ENCODE measurements at places on chromosomes 13 and 19.

DNA sequence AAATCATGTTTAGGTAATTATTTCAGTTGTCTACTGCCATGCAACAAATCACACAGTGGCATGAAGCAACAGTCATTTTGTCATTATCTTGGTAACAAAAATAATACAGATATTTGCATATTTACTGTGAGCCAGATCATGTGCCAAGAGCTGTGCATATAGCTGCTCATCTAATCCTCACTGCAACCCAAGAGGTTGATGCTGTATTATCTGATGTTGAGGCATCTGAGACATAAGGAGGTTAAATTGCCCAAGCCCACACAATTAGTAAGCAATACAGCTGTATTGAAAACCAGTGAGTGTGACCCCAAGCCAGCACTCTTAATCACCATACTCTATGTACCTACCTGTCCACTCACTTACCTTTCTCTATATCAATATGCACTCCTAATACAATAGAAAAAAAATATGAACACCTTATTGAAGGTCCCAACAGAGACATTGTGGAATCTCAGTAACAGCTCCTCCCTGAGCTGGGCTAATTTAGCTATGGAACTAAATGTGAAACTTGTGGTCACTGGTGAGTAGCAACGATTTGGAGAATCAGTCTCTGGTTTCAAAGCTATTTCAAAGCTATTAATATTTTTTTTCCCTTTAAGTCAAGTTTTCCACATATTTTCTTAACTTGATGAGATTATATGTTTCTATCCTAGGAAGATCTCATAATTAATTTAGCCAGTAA is 185.2 kb downstream of the KLF12 start:
- no peaks in the 10 kb centered on the region for H3K36me3 ChIP-seq
- DNase-seq, result no peak
- no peak overlapping the region for H3K4me3 ChIP-seq
- H3K27ac ChIP-seq, result no peak overlapping the region
- H3K27me3 ChIP-seq, result no peaks in the 10 kb centered on the region

DNA sequence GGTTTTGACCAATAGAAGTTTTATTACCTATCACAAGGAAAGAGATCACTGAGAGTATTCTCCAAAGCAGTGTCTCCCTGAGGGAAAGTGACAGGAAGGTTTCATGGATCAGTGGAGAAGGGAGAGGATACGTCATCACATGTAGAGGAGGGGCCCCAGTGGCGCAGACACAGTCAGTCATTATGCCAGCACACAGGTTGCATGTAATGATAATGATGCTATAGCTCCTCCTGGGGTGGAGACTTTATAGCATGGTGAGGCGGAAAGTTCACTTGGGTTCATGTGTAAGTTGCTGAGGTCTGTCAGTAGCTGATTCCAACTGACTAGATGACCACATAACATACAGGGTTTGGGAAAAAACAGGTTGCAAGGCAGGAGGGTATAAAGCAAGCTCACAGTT is 88.8 kb downstream of the FNDC3A start:
- no peaks in the 10 kb centered on the region for H3K36me3 ChIP-seq
- H3K4me3 ChIP-seq, result no peak overlapping the region
- no peaks in the 10 kb centered on the region for H3K4me1 ChIP-seq
- no peak for DNase-seq
- H3K27ac ChIP-seq, result no peak overlapping the region

DNA sequence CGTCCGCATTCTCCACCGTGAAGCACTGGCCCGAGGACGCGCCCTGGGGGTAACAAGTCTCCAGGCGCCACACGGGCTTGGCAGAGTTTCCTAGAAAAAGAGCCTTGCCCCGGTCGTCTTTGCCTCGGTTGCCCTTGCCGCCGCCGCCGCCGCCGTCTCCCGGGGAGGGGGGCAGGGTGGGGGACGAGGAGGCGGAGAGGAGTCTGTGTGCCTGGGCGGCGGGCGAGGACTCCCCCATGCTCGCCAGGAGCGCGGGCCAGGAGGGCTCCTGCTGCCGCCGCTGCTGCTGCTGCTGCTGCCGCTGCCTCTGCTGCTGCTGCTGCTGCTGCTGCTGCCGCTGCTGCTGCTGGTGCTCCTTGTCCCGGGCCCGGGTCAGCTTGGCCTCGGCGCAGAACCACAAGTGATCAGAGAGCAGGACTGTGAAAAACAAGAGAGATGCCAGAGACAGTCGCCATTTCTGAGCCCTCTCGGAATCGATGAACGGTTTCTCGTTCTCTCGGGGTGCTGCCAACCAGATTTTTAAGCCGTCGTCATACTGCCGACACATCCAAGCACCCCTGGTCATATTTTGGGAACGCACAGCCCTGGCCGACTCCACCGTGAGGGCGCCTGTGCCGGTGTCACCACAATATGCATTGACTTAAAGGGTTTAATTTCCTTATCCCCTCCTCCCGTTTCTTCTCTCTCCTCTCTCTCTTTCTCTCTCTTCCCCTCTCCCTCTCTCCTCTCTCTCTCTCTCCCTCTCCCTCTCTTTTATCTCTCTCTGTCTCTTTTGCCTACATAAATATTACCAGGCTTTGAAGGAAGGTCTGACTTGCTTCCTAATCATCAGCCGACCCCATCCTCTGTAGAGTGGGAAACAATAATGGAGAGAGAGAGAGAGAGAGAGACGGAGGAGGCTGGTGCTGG is 349.1 kb downstream of the LIG4 start:
- no peak overlapping the region for H3K27ac ChIP-seq
- peak; percentile 63 for DNase-seq
- H3K4me3 ChIP-seq, result peak overlapping the region; percentile 90
- H3K36me3 ChIP-seq, result no peaks in the 10 kb centered on the region

DNA sequence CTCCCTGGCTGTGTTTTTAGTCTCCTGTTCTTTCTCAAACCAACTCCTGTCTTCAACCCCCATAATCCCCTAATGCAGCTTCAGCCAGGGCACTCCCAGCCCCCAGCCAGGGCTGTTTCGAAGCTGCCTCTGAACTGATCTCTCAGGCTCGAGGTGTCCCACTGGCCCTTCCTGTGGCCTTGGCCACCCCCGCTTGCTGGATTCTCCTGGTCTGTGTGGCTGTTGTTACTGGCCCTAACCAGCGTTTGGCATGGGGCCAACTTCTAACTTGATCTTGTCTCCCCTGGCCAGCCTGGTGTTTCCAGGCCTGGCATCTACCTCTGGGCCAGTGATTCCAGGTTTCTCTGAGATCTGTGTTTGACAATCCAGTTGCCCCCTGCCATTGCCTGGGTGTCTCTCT is 11.0 kb downstream of the XAB2 start:
- H3K4me3 ChIP-seq, result no peak overlapping the region
- H3K4me1 ChIP-seq, result no peaks in the 10 kb centered on the region
- no peaks in the 10 kb centered on the region for H3K27me3 ChIP-seq
- DNase-seq, result no peak

DNA sequence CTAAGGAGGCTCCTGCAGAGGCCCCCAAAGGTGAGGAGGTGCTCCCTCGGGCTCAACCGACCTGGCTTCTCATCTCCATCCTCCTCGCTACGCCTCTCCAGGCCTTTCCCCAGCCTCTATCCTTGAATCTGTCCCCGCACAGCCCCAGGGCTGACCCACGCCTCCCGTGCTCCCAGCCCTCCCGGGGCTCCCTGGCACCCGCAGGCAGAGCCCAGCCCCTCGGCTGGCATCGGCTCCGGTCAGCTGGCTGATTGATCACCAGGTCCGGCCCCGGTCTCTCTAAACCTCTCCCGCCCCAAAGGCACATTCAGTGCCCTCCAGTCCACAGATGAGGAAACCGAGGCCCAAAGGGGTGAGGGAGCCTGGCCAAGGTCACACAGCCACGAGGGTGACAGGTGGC is 2.5 kb downstream of the MYBPC2 start:
- no peaks in the 10 kb centered on the region for H3K36me3 ChIP-seq
- peaks cover 9% of the 10 kb centered on the region for H3K27me3 ChIP-seq
- no peak for DNase-seq
- no peak overlapping the region for H3K4me3 ChIP-seq
- H3K4me1 ChIP-seq, result peaks cover 22% of the 10 kb centered on the region
- H3K27ac ChIP-seq, result no peak overlapping the region

GRCh38 chr19:19568802-19569756 is 31.0 kb downstream of the CILP2 start:
- no peak for DNase-seq
- no peak overlapping the region for H3K27ac ChIP-seq
- no peaks in the 10 kb centered on the region for H3K27me3 ChIP-seq
- H3K36me3 ChIP-seq, result no peaks in the 10 kb centered on the region

GRCh38 chr13:41680900-41681299 is 223.6 kb downstream of the RGCC start:
- no peak overlapping the region for H3K27ac ChIP-seq
- no peaks in the 10 kb centered on the region for H3K36me3 ChIP-seq
- H3K27me3 ChIP-seq, result no peaks in the 10 kb centered on the region
- H3K4me1 ChIP-seq, result peaks cover 30% of the 10 kb centered on the region
- H3K4me3 ChIP-seq, result no peak overlapping the region

DNA sequence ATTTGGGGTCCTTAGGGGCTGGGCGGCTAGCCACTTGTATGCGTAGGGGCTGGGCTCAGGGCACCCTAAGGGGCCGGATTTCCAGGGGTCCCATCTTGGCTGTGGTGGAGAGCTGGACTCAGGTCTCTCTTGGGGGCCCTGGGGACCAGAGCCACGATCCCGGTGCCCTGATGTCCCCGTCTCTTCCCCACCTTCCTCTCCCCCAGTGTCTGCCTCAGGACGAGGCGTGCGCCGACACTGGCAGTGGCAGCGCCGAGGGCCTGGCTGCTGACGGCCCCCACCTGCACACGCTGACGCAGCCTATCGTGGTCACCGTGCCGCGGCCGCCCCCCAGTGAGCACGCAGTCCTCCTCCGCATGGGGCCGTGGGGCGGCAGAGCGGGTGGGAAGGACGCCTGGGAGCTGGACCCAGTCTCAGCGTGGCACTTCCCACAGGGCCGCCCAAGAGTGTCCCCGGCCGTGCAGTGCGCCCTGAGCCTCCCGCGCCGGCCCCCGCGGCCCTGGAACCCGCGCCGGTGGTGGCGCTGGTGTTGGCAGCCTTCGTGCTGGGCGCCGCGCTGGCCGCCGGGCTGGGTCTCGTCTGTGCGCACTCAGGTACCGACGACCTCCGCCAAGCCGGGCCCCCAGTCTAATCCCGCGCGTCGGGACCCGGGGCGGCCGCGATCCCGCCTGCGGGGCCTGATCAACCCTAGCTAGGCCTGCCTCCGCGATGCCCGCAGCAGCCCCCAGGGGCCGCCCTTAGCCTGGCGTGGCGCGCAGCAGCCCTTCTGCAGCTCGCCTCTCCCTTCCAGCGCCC is 2.7 kb upstream of the SNAPC2 start:
- H3K4me1 ChIP-seq, result no peaks in the 10 kb centered on the region
- peak; percentile 83 for DNase-seq
- H3K27ac ChIP-seq, result no peak overlapping the region
- peaks cover 57% of the 10 kb centered on the region for H3K27me3 ChIP-seq
- H3K36me3 ChIP-seq, result no peaks in the 10 kb centered on the region

DNA sequence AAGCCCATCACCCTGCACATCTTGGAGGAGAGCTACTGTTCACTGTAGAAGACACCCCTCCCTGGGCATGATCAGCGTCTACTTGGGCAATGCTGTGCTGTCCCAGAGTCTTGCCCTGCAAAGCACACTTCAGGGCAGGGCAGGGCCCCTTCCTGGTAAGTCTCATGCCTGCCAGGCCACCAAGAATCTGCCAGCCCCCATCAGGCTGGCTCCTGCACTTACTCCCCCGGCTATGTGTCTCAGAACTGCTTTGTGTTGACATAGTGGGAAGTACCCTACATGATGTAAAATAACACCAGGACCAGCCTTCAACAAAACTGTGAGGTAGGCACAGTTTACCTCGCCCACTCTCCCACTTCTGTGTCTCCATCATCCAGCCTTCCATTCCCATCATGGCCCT is 27.8 kb upstream of the ATP12A start:
- H3K27me3 ChIP-seq, result no peaks in the 10 kb centered on the region
- no peaks in the 10 kb centered on the region for H3K36me3 ChIP-seq

DNA sequence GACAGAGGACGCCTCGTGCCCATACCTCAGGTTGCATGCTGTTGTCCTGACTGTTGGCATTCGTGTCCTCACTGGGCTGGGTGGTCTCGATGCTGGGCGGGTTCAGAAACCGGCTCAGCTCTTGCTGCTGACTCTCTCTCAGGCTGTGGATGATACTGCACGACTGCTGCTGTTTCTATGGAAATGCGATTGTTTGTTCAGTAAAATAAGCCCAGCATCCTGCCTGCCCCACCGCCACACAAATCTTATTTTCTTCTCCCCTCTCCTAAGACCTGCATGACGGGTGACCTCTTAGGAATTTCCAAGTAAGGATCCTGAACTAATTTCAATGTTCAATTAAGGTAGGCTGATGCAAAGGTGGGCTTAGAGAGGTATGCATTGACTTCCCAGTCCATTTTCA is 356.5 kb downstream of the NALCN start:
- no peak for DNase-seq
- peaks cover 3% of the 10 kb centered on the region for H3K4me1 ChIP-seq
- H3K27ac ChIP-seq, result no peak overlapping the region
- no peaks in the 10 kb centered on the region for H3K36me3 ChIP-seq
- no peaks in the 10 kb centered on the region for H3K27me3 ChIP-seq
- no peak overlapping the region for H3K4me3 ChIP-seq

DNA sequence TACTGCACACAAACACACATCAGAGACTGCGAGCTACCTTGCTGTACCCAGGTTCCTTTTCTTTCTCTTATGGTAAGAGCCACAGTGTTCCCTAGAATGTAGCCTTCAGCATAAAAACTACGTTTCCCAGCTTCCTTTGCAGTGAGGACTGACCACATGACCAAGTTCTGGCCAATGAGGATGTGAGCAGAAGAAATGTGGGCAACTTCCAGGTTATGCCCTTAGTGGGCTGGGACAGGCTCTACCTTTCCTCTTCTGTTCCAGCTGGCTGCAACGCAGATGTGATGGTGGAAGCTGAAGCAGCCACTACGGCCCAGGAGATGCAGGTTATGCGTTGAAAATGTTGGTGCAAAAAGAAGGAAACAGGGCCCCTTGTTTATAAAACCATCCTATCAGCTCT is 27.5 kb downstream of the VRK3 start:
- H3K36me3 ChIP-seq, result no peaks in the 10 kb centered on the region
- H3K27me3 ChIP-seq, result no peaks in the 10 kb centered on the region
- no peak overlapping the region for H3K4me3 ChIP-seq
- H3K4me1 ChIP-seq, result no peaks in the 10 kb centered on the region
- H3K27ac ChIP-seq, result no peak overlapping the region

- H3K4me3 ChIP-seq, result no peak overlapping the region
- no peak for DNase-seq
- no peaks in the 10 kb centered on the region for H3K36me3 ChIP-seq
- peaks cover 5% of the 10 kb centered on the region for H3K27me3 ChIP-seq
- no peak overlapping the region for H3K27ac ChIP-seq
Measured at GRCh38 chr19:5809053-5809452, 4.2 kb downstream of the NRTN start.

GRCh38 chr19:35309481-35310279 is 17.7 kb downstream of the MAG start:
- no peaks in the 10 kb centered on the region for H3K36me3 ChIP-seq
- H3K27ac ChIP-seq, result no peak overlapping the region
- no peaks in the 10 kb centered on the region for H3K27me3 ChIP-seq
- DNase-seq, result no peak
- H3K4me3 ChIP-seq, result no peak overlapping the region

DNA sequence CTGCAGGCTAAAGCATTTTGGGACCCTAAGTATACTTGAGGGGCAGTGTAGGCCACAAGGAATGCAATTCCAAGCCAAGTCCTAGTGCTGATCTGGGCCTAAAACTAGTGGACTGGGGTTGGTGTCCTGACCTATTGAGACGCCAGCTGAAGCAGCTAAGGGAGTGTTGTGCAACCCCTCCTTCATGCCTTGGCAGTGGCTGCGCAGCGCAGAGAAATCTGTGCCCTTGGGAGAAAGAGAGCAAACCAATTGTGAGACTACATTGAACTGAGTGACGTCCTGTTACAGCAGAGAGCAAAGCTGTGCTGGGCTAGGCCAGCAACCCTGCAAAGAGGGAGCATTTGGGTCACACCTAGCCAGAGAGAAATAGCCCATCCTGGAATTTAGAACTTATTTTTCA is 2715.0 kb upstream of the PCDH20 start:
- H3K27ac ChIP-seq, result no peak overlapping the region
- H3K4me1 ChIP-seq, result no peaks in the 10 kb centered on the region
- DNase-seq, result no peak
- no peak overlapping the region for H3K4me3 ChIP-seq
- H3K27me3 ChIP-seq, result no peaks in the 10 kb centered on the region

Measured in GM23338 (cell line).